Cortex of kidney (tissue), 1 donor: ENCODE measurements at places on chromosomes 2 and 18.

- DNase-seq, result no peak
These were observed 32.4 kb upstream of the TMEM131 start for GRCh38 chr2:98028101-98028561.

DNA sequence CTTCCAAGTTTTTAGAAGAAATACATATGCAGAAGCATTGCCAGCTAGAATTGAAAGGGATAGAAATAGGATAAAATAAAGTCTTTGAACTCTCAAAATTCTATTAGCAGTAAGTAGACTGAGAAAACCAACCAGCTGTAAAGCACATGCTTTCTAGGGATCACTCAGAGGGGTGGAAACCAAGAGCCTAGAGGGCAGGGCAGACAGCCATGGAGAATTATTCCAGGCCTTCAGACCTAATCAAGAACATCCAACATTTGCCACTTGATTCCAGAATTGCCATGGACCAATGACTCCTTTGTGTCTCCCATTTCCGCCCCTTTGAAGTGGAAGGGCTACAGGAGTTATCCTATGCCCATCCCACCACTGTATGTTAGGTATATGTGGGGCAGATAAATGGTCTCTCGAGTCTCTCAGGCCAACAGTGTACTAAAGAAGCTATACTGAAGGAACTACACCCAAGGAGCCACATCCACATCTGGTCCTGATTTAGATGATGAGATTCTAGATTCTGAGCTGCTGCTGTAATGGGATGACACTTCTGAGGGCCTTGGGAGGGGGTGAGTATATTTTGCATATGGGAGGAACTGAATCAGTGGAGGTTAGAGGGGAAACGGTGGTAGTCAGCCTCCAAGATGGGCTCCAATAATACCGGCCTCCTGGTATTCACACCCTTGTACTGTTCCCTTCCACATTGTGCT is 4.0 kb downstream of the FARSB start:
- no peak for DNase-seq

- DNase-seq, result no peak
These were observed 1178.4 kb upstream of the TMEFF2 start for GRCh38 chr2:193373120-193373519.

DNA sequence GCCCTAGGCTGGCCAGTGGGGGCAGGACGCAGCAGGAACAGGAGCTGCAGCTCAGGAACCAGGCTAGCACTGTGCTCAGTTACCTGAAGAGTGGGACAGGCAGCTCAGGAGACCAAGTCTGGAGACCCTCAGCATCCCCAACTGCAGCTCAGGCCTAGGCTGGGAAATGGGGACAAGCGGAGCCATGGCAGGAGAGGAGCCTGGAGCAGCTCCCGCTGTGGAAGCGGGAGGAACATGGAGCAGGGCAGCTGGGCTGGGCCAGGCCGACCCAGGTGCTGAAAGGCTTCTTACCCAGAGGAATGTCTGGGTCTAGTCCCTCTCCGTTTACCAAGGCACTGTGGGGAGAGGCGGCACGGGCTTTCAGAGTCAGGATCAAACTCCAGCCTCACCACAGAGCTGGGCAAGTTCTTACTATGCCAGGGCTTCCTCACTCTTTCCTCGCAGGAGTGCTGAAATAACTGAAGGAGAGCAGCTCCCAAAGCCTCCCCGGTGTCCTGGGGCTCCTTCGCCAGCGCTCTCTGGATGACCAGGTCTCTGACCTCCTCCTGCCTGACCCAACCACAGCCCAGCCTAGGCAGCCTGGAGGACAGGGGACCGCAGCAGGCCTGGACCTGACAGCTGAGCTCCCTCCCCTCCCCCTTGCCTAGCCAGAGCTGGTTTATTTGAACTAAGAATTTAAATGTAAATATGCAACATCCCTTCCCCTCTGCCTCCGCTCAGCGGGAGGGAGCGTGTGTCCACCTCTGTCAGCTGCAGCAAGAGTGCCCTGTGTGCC is 247.8 kb upstream of the SIX2 start:
- DNase-seq, result no peak

GRCh38 chr18:2310886-2311285 is 260.4 kb downstream of the METTL4 start:
- DNase-seq, result no peak

GRCh38 chr18:46332921-46333341 is 228.7 kb downstream of the HAUS1 start:
- DNase-seq, result no peak

- DNase-seq, result no peak
These were observed 4.9 kb downstream of the IGFBP5 start for GRCh38 chr2:216690456-216690852.

- DNase-seq, result no peak
These were observed 34.9 kb downstream of the SCN1A start for GRCh38 chr2:166092889-166093288.

GRCh38 chr2:205681401-205682238 is 681 bp upstream of the NRP2 start:
- no peak for DNase-seq

DNA sequence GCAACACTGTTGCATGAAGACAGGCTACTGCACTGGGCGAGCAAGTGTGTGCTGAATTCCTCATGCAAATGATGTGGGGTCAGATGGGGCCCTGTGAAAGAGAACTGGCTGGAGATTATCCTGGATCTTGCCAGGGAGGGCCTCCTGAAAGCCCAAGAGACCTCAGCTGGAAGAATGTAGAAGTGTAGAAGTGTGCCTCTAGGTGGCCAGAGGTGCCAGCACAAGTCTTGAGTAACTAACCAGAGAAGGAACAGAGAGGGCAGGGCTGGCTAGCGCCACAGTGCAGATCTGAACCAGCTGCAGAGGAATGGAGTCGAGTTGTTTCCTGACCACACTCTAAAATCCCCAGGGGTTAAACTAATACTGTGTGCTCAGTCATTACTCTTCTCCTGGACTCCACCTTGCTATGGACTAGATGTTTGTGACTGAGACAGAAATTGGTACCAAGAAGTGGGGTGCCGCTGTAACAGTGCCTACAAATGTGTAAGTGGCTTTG is 399.3 kb downstream of the LRATD1 start:
- no peak for DNase-seq

DNA sequence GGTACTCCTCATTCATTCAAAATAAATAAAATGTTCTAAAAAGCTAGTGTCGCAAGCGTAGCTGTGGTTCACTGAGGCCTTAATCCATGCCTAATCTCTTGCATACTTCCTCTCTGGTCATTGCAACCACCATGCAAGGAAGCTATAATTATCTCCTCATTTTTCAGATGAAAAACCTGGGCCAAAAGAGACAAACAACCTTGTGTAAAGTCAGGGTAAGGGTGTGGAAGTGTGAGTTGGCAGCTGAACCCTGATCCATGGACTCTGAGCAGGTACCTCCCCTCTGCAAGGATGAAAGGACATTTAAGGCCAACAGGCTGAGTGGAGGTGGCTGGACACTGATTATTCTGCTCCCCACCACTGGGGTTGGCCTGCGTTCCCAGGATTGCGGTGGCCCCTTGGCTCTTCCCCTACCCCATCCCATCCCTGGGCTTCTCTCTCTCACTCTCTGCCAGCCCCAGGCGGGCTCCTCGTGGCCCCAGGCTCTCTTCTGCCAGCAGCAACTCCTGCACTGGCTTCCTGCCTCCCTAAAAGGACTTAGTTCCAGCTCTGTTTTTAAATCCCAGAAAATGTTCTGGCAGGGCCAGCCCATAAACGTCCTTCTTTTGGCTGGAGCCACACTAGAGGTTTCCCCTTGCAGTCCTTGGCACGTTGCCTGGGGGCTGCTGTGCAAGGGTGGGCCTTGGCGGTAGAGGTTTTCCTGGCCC is 72.0 kb upstream of the AFF3 start:
- no peak for DNase-seq

GRCh38 chr2:28587526-28588291 is 91.8 kb downstream of the PLB1 start:
- no peak for DNase-seq

- DNase-seq, result no peak
These were observed 9.3 kb downstream of the LDLRAD4 start for GRCh38 chr18:13227910-13228309.

- DNase-seq, result no peak
These were observed 141.4 kb upstream of the PIEZO2 start for GRCh38 chr18:11290786-11291185.

- DNase-seq, result no peak
These were observed 15.7 kb downstream of the CCDC85A start for GRCh38 chr2:56199492-56199891.

GRCh38 chr2:10367472-10368439 is 65.1 kb downstream of the HPCAL1 start:
- DNase-seq, result no peak

DNA sequence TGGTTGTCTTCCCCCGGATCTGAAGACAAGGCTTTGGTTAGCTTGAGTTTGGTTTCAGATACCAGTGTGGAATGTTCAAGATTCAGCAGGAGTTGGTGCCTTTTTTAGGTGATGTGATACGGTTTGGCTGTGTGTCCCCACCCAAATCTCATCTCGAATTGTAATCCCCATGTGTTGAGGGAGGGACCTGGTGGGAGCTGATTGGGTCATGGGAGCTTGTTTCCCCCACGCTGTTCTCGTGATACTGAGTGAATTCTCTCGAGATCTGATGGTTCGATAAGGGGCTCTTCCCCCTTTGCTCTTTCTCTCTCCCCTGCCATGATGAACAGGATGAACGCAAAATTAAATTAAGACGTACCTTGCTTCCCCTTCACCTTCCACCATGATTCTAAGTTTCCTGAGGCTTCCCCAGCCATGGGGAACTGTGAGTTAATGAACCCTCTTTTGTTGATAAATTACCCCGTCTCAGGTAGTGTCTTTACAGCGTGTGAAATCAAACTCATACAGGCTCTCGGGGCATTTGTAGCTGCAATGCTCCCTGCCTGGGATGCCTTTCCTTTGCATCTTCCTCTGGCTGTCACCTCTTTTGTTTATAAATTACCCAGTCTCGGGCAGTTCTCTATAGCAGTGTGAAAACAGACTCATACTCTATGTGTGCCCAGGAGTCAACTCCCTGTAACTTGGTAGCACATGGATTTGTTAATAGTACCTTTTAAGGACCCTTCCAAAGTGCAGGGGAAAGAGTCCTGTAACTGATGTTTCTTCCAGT is 21.3 kb downstream of the PDCD1 start:
- DNase-seq, result no peak

GRCh38 chr2:157395811-157396210 is 48.1 kb downstream of the CYTIP start:
- DNase-seq, result no peak

- DNase-seq, result no peak
These were observed 40.7 kb upstream of the CABLES1 start for GRCh38 chr18:23094411-23095190.

DNA sequence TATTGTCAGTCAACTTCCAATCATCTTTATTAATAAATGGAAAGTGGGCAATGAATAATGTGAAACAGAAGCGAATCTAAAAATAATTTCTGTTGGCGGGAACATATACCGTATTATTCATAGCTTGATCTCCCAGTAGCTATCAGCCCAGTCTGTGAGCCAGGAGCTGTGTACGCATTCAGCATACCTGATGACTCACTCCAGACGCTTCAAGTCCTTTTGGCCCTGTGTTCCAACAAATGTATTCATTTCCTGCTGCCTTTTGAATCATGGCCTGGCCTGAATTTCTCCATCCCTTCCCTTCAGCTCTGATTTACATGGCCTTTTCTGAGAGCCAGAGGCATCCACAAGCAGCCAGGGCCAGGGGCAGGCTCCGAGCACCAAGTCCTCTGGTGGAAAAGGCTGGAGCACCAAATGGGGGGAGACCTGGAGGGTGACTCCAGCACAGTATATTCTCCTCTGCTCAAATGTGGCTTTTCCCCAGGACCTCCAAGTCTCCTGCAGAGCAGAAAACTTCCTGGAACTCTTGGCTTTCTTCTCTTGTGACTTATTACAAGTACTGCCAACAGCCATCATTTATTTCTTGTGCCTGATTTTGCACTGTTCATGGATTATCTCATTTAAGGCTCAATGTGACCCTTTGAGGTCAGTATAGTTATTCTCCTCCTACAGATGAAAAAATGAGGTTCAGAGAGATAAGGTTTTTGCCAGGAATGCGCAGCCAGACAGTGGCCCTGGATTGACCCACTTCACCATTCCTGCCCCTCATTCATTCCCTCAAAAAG is 108.7 kb downstream of the EN1 start:
- no peak for DNase-seq

- no peak for DNase-seq
These were observed 14.8 kb upstream of the ZAP70 start for GRCh38 chr2:97698530-97698929.

GRCh38 chr2:88667219-88667618 is 24.3 kb upstream of the RPIA start:
- no peak for DNase-seq

DNA sequence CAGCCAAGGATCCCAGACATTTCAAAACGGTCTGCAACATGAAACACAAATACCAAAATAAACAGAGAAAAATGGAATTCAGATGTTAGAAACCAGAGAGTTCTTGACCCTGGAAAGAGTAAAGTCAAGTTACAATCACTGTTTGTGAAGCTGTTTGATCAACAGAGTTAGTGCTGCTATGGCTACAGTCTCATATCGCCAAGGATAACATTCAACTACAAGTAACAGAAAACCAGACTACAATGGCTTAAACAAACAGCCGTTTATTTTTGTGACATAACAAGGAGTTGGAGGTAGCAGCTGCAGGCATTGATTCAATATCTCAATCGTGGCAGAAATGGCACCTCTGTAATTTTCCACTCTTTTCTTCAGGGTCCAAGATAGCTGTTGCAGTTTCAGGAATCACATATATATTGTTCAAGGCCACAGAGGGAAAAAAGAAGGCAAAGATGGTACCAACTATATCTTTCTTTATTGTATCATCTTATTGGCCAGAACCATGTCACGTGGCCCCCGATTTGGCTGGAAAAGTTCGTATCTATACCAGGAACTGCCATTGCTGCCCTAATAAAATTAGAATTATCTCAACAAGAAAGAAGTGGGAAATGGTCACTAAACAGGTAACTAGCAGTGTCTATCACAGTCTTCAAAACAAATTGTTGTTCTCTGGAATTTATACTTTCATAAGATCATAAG is 17.7 kb upstream of the HNRNPLL start:
- DNase-seq, result no peak

GRCh38 chr2:12436483-12436882 is 280.3 kb upstream of the TRIB2 start:
- DNase-seq, result no peak

DNA sequence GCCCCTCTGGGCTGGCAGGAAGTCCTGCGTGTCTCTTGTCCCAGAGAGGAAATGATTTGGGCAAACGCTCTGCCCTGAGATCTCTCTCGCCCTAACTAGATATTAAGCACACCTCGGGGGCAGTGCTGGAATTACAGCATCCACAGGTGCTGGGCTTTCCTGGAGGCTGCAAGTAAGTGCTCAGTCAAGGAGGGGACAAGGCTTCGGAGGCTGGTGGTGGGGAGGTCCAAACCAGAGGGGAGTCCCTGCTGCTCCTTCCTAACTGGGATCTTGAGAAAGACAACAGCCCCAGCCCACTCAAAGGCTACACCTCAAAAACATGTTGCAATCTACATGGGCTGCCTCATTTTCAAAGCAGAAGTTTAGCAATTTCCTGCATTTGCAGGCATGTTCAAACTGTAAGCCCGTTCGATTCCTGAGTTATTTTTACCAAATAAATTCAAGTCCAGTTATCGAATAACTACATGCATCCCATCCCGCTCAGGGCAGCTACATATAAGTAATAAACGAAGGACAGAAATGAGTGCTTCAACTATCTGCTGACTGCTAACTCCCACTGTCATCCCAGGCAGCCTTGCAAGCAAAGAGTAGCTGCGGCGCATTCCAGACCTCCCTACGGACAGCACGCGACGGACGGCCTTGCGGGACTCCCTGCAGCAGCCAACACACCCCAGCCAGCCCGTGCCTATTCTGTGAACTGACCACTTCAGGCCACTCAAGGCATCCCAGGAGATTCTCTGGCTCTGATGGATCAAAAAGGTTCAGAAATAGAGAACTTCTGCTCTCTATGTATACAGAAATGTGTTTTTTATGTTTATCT is 27.5 kb downstream of the ZNF516 start:
- no peak for DNase-seq
